ENCODE measurements at places on chromosomes 5 and 9.

- DNase-seq = no peak
Measured at GRCh38 chr5:96720408-96720807, 58.2 kb downstream of the CAST start.

- no peak for DNase-seq
Measured at GRCh38 chr9:129558551-129559505, 62.1 kb downstream of the C9orf50 start.

GRCh38 chr5:24749701-24750100 lies 104.9 kb upstream of the CDH10 start:
- DNase-seq = no peak

DNA sequence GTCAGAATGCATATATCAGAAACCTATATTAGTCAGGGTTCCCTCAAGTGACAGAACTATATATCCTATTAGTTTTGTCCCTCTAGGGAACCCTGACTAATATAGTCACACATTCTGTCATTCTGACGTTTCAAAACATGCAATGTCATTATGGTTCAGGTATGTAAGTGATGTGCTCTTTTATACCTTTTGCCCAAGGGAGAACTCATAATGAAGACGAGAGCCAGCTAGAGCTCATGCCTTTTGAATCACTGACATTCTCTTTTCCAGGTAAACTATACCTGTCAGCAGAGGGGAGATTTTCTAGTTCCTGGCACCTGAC lies 576.7 kb downstream of the LRRC70 start:
- DNase-seq = no peak

GRCh38 chr9:2261421-2262103 lies 246.4 kb downstream of the SMARCA2 start:
- no peak for DNase-seq

DNA sequence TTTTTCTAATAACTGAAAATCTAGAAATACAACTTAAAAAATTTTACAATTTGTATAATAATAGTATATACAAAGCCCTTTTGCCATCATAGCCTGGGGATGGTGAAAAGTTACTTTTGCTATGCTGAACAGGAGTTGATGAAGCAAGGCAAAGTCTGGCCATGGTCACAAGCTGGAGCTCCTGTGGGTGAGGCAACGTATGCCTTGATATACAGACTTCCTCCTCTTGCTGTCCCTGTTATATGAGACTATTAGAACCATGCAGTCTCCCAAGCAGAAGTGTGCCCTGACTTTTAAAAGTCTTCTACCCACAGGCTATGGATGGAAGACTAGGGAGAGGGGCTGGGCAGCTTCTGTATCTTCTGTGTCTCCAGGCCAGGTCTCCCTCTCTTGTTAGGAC lies 15.7 kb downstream of the FAM151B start:
- DNase-seq = peak; percentile 66

GRCh38 chr5:6720561-6720921 lies 7.3 kb downstream of the TENT4A start:
- DNase-seq = no peak

DNA sequence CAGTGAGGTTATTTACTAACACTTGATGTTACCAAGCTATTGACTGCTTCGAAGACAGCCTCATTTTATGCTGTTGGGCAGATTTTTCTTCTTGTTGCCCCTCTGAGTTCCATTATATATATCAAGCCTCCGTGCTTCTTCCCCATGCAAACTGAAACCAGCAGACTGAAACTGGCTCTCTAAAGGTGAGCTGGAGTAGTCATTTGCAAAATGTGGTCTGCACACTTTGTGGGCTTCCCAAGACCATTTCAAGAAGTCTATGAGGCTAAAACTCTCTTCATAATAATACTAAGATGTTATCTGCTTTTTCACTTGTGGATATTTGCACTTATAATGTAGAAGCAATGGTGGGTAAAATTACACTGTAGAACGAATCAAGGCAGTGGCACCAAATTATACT lies 13.9 kb downstream of the SLC36A1 start:
- no peak for DNase-seq

DNA sequence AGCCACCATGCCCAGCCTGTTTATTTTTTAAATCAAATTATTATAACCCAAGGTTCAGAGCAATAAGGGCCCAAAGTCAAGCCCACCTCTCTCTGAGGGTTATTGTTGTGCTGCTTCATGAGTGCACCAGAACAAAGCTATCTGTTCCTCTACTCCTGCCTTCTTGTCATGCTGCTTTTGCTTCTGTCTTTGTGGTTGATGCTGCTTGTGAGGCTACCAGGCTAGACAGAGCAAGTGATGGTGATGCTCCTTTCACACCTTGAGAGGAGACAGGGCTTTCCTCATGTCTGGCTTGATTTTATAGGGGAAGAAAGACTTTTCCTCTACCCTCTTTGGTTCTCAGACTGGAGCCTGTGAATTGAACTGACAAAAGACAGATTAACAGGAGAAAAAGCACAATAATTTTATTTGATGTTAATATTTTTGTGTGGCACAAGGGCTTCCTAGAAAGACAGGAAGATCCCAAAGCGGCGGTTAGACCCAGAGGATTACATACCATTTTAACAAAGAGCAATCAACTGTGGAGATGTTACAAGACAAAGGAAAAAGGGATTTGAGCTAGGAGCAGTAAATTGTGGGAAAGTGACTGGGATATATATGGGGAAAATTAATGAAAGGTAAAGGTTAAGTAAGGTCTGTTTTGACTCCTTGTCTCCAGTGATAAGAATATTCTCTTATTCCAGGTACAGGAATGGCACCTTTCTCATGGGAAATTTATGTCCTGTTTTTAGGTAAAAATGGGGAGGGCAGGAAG lies 4.4 kb upstream of the CD180 start:
- no peak for DNase-seq

GRCh38 chr5:66802941-66803340 lies 206.7 kb downstream of the MAST4 start:
- no peak for DNase-seq

DNA sequence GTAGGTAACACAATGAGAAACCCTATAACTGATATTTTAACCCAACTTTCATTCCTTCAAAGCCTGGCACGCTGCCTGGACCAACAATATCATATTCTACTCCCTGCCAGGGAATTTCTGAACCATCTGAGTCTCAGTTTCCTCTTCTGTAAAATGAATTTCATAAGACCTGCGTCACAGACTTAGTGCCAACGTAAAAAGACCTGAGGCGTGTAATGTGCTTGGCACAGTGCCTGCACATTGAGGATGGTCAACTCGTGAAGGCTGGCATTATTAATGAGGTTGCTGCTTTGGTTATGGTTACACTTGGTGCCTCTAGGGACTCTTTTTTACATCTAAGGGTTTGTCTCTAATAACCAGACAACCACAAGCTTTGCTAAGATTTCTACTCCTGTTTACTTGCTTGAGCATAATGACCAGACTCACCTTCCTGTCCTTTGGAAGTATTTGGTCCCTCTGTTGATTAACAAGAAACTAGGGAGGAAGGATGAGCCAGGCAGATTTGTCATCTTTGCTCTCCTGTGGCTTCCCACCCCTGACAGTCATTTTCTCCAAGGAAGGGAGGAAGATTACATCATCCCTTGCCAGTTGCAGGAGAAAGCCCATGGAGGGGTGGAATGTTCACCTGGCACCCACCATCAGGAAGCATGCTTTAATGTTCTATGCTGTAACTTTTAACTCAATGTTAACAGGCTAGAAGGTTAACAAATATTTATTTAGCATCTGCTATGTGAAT lies 79.0 kb downstream of the PAPPA start:
- DNase-seq = no peak

DNA sequence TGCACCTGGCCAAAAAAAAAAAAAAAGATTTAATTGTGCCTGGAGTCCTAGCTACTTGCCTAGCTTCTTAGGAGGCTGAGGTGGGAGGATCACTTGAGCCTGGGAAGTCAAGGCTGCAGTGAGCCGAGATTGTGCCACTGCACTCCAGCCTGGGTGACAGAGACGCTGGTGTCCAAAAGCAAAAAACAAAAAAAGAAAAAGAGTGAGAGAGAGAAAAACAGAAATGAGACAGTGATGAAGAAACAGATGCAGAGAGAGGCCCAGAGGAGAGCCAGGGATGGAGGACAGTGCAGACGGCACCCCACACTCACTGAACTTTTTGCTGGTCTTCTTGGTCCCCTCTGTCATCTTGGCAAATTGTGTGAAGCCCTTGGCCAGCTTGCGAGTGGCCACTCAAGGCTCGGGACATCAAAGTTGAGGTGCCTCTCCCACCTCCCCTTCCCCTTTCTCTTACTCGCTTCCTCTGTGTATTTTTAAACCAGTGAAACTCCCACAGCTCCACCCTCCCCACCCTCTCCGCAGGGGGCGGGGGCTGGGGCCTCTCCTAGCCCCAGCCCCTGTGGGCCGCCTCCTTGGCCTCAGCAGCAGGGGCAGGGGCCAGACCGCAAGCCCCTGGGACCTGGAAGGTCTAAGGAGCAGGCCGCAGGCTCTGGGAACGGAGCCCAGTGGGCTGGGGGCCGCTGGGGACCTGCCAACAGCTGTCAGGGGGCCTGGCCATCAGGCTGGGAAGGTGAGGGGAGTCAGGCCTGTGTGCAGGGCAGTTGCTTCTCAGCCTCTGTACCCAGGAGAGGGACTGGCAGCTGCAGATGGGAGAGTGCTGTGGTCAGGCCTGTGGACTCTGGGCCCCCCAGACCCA lies at the start of gene SH2D3C:
SH2D3C (minus strand) TSS at position 387 of the 856 bp plus-strand sequence; CDS start at position 348, 39 bp downstream.
- DNase-seq = peak; percentile 71

DNA sequence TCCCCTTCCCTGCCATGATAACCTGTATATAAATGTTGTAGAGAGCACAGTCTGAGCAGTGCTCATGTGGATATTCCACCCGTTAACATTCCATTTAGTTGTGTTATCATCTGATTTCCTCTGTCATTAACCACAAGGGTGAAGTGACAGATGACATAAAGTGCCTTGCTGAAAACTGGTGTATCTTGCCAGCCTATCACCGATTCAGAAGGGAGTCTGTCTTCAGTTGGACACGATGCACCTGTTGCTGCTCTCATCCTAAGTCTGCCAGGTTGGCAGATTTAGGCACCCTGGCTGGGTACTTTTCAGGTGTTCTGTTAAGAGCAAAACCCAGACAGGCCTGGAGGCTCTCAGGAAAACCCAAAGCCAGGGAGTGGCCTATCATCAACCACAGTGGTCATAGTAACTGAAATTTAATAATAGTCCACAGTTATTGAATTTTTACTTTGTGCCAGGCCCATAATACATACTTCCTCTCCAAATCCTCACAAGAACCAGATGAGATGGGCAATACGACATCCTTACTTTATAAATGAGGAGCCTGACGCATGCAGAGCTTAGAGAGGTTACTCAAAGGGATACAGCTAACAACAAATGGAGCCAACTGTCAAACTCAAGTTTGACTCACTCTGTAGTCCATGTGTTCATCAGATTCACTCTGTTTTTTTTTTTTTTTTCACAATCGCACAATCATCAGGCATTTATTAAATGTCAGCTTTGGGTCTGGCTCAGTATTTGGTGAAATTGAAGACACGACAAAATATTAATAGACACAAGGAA lies 100.7 kb upstream of the SPRY4 start:
- no peak for DNase-seq

DNA sequence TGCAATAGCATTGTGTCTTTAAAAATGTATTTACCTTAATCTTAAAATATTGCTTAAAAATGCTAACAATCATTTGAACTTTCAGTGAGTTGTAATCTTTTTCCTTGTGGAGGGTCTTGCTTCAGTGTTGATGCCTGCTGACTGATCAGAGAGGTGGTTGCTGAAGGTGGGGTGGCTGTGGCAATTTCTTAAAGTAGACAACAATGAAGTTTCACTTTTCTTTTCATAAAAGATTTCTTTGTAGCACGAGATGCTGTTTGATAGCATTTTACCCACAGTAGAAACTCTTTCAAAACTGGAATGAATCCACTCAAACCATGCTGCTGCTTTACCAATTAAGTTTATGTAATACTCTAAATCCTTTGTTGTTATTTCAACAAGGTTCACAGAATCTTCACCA lies 50.8 kb downstream of the NR3C1 start:
- DNase-seq = no peak

DNA sequence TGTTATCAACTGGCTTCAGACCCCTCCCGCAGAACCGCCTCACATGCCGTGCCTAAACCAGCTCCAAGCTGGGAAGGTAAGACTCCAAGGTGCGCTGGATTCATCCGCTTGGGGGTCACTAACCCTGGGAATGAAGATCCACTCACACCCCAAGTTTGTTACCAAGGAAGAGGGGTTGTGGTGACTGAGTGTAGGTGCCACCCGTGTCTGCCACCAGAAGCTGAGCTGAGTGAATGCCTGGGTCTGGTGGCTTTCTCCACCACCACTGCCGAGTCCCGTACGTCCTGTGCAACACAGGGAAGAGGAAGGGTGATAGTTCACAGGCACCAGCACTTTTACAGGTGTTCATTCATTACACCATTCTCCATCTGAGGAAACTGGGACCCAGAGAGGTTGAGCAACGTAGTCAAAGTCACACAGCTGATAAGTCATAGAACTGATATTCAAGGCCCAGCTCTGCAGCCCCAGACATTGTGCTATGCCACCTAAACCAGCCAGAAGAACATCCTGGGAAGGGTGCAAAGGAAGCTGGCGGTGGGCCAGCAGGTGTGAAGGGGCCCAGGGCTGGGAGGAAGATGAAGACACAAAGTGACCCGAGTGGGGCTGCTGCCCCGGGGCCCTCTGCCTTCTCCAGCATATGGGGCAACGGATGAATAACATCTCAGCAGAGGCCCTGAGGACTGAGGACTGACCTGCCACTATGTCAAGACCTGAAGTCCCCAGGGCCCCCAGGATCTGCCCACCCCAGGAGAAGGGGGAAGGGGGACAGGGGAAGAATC lies 70.9 kb upstream of the PPP1R26 start:
- no peak for DNase-seq

- DNase-seq = no peak
Measured at GRCh38 chr5:11383506-11384095, 520.6 kb downstream of the CTNND2 start.

DNA sequence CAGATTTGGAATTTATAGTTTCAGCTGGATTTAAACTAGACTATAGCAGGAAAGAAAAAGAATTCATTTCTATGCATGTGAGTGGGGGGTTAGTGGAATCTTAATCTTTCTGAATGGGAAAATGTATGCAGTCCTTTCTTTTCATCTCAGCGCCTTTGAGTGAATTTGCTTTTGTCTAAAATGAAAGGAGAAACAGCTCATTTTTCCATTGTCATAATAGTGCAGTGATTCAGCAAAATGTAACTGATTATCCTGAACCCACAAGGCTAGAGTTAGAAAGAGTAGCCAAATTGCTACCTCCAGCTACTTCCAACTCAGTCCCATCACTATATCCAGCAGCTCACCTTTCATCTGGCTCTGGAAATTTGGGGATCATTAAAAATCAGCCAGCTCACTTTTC lies 134.4 kb downstream of the ADAMTSL1 start:
- no peak for DNase-seq

GRCh38 chr5:154117930-154118329 lies 72.6 kb upstream of the GALNT10 start:
- DNase-seq = no peak

- no peak for DNase-seq
Measured at GRCh38 chr5:122846051-122846550, 688 bp downstream of the SNX24 start.

DNA sequence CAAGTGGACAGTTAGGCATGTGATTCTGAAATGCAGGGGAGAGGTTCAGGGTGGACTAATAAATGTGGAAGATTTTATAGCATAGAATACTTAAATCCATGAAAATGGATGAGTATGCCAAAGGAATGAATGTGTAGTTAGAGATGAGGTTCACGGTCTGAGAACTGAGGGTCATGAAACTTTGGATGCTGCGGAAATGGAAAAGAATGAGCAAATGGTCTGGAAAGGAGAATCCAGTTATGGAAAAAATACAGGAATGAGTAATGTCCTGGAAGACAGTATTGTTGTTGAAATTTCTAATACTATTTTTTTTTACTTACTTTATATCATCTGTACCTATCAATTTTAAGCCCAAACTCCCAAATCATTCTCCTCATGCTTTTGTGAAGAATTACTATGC lies 2369.4 kb downstream of the MAT2B start:
- DNase-seq = no peak

GRCh38 chr5:125227333-125228095 lies 481.1 kb upstream of the ZNF608 start:
- peak; percentile 27 for DNase-seq

All from hematopoietic multipotent progenitor cell treated with erythropoietin and hydrocortisone succinate and interleukin-3 and kit ligand, for 4 days (in vitro differentiated cells).